ENCODE measurements at places on chromosomes 1 and 21.

DNA sequence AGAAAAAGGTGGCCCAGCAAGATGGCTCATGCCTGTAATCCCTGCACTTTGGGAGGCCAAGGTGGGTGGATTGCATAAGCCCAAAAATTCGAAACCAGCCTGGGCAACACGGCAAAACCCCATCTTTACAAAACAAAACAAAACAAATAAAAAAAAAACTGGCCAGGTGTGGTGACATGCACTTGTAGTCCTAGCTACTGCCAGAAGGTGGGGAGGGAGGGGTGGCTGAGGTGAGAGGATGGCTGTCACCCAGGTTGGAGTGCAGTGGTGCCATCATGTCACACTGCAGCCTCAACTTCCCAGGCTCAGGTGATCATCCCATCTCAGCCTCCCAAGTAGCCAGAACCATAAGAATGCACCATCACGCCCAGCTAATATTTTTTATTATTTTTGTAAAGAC lies 22.8 kb downstream of the RERE start:
- no peak for DNase-seq

DNA sequence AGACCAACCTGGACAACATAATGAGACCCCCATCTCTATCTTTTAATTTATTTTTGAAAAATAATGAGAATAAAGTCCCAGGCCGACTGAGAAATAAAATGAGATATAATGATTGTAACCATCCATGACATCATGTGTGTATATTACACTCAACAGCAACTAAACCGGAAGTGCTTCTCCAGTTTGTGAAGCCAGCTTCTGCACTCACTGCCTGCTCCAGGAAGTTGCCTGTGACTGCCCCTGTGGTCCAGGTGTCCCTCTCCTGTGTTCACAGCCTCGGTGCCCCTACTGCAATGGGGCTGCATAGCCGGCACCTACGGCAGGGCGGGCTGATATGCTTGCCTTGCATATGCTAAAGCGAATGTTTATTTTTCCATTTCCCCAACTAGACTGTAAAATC lies 68.3 kb downstream of the SSBP3 start:
- peak; percentile 42 for DNase-seq

- DNase-seq, result no peak
These were observed 59.2 kb downstream of the KRTAP19-8 start for GRCh38 chr21:30979054-30979453.

DNA sequence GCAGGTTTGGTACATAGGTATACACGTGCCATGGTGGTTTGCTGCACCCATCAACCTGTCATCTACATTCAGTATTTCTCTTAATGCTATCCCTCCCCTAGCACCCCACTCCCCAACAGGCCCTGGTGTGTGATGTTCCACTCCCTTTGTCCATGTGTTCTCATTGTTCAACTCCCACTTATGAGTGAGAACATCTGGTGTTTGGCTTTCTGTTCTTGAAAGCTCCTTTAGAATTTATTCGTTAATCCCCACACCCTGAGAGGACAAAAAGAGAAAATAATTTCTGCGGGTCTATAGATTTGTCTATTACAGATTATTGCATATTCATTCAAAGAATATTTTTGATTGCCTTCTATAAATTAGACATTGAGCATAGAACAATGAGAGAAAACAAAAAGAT lies 455.5 kb downstream of the PLPP3 start:
- peak; percentile 18 for DNase-seq

- peak; percentile 48 for DNase-seq
These were observed 73.9 kb upstream of the TNFSF4 start for GRCh38 chr1:173280899-173281660.

DNA sequence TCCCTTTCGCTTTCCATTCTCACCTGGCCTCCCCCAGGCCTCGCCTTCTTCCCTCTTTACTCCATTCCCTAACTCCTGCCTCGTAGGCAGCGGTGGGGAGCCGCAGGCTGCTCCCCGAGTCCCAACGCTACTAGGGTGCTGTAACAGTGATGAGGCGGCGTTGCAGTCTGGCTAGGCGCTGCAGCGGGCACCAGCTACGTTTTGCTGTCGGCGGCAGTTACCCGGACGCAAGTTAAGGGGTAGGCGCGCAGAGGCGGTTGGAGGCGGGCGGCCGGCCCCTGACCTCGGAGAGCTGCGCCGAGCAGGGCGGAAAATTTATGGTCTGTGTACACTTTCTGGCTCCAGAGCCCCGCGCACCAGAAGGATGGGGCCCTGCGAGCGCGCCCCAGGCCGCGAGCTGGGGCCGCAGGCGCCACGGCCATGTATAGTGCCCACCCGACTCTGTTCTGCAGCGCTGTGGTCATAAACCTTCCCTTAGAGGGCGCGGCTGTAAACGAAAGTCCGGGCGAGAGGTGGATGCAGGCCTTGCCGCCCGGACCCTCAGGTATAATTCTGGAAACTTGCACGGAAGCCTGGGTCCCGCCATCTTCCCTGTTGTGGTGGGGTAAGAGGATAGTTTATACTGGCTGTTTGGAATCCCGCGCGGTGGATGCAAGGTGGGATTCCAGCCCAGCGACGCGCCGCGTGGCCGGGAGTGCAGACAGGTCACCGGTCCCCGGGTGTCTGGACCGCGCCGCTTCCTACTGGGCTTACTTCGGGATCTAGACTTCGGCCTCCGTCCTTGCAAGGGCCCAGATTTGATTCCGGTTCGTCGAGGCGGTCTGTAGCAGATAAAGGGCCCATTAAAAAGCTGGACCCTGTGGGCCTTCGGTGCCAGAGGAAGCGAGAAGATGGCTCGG lies 15.0 kb downstream of the HLX start:
- no peak for DNase-seq

DNA sequence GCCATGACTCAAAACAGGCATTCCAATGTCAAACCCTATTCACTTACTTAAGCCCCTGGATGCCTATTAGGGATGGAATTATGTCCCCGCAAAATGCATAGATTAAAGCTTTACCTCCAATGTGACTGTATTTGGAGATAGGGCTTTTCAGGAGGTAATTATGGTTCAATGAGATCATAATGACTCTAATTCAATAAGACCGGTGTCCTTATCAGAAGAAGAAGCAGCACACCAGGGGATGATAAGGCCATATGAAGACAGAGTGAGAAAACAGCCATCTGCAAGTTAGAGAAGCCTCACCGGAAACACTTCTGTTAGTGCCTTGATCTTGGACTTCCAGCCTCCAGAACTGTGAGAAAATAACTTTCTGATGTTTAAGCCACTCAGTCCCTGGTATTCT lies 1131.8 kb upstream of the TMPRSS15 start:
- no peak for DNase-seq

- DNase-seq, result no peak
These were observed 784.5 kb downstream of the USP25 start for GRCh38 chr21:16514316-16514715.

DNA sequence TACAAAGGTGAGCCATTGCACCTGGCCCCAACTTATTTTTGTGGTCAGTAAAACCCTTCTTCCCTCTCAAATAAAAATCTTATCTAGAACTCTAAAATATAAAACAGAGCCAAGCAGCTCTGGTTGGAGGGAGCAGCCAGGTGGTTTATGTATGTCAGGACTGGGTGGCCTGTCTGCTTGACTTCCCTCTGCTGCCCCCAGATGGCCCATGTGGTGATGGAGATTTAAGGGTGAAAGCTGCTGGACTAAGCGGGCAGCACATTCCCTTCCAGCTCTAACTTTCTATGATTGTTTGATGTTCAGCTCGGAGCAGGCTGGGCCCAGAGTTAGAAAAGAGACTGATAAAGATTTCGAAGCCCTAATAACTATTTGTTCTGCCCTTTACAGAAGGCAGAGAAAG lies 11.9 kb upstream of the PAQR6 start:
- no peak for DNase-seq

DNA sequence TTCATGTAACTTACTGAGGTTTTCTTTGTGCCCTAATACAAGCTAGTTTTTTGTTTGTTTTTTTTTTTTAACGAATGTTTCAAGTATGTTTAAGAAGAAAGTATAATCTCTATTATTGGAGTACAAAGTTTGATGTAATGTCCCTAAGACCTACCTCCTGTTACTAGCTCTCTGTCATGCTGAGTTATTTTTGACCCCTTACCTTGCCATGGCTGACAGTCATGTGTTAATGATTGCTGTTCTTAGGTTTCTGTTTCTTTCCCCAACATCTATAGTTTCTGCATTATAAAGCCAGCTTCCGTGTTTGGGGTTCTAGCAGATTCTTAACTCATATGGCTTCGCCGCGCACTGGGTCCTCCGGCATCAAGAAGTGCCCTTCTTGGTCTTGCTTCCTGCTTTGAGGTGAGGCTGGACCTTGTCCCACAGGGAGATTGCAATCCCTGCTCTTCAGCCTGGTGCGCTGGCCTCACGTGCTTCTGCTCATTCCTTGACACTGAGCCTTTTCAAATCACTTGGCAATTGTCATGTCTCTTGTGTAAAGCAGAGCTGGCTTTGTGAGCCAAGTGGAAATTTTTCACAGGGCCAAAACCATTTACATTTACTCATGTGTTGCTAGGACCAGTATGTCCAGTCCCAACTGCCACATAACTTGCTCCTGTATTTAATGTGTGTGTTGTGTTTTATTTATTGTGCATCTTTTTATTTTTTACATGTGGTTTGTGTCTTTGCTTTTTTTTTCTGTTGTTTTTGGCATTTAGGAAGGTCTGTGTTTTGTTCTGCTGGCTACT lies 135.0 kb upstream of the COL6A1 start:
- DNase-seq, result no peak

DNA sequence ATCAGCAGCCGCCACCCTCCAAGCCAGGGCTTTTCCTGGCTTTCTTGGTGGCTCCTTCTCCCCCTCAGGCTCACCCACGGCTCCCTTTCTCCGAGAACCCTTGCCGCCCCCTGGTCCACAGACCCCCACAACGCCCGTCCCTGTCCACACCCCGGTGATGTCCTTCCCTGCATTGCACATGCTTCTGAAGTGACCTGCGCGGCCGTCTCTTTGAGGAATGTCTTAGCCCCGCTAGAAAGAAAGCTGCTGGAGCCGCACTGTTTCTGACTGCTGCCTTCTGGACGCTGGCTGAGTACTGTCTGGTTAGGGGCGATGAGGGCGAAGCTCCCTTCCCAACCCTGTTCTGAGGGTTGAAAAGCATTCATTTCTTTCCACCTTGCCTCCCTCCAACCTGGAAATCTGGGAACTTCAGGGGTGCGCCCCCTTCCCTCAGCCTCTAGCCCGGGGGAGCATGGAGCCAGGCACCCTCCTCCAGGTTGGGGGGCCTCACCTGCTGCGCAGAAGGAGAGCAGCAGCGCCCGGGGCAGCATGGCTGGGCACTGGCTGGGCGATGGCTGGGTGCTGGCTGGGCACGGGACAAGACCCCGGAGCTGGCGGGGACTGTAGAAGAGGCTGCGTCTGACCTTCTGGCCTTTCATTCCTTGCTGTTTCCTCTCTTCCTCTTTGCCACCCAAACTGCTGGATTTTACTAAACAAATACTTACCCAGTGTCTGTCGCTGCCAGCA lies at the start of gene CLEC20A:
CLEC20A (minus strand) TSS at position 555 of the 726 bp plus-strand sequence; CDS start at position 530, 25 bp downstream.
- no peak for DNase-seq

DNA sequence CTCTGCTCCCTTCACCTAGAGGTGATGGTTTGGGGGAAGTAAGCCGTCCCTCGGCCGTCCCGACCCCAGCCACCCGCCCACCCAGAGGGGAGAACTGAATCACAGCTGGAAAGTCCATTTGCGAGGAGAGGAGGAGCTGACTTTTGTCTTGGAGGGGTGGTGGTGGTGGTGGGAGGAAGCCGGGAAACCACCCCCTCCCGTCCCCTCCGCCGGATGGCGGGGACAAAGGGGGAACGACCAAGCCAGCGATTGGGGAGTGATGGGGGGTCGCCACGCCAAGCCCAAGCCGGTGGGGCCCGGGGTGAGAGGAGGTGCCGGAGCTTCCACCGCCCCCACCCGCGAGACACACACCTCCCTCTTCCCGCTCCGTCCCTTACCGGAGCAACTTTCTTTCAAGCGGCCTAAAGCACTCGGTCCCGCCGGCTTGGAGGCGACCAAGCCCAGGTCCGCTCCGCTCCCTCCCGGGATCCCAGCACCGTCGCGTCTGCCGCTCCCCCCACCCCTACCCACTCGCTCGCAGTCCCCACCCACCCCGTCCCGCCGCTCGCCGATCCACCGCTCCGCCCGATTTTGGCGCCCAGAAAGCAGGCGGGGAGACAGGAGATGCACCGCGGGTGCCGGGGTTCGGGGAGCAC lies 540 bp downstream of the ARHGEF2 start:
- DNase-seq, result peak; percentile 45

DNA sequence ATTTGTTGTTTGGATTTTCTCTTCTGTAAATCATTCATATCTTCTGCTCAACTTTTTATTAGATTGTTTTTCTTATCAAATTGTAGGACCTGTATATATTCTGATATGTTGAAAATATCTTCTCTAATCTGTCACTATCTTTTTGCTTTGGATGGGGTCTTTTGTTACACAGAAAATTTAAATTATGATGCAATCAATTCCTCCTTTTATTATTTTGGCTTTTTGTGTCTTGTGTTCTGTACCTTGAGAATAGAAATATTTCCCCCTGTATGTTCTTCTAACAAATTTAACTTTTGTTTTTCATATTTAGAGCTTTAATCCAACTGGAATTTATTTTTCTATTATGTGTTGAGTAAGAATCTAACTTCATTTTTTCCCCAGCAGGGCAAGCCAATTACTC lies 3.2 kb upstream of the AVPR1B start:
- DNase-seq, result no peak

DNA sequence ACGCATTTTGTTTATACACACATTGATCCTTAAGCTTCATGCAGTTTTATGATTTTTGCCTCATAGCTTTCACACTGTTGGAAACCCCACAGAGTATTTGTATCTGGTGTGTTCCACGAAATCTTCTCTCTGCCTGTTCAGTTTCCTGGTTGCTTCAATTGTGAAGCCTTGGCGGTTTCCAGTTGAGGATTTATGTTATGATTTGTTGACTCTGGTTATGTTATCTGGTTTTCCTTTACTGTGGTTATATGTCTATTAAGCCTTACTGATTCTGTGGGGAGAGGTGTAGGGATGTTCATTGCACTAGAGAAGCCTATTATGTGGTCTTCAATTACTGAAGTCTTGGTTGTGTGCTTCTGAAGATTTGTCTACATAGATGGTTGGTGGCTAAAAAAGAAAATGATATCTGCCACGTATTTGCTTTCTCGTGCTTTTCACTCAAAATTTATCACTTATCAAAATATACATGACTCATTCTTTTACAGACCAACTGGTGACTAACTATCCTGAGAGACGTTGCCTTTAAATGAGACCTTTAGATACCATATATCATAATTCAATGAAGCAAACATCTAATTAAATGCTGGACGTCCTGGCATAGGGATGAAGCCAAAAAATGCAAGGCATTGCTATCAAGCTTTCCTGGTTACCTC lies 488.0 kb upstream of the B3GALT2 start:
- DNase-seq, result peak; percentile 40

DNA sequence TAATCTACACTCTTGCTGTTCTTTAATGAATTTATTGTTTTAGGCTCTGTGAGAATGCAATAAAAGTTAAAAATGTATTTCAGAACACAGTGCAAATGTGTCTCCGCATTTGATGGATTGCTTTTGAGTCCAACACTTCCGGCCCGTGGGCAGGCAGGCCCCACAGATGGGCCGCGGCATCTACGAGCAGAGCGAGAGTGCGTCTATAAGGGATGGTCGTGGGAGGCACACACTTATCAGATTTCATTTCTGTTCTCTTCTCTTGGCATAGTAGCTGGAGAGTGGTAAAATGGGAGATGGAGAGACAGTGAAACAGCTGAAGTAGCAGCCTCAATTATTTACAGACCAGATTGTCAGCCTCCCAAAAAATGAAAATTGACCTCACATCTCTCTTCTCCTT lies 134.2 kb downstream of the NAV1 start:
- DNase-seq, result no peak
